ENCODE measurements at places on chromosomes 7 and 10.
A peak's percentile ranks its signal among the peaks of the same experiment; 100 is the strongest.

GRCh38 chr10:26703974-26704373 is 6.5 kb downstream of the PDSS1 start:
- peaks cover 9% of the 10 kb centered on the region for H3K36me3 ChIP-seq
- no peak overlapping the region for H3K27ac ChIP-seq
- H3K27me3 ChIP-seq: no peaks in the 10 kb centered on the region
- no peak for DNase-seq
- no peak overlapping the region for H3K4me3 ChIP-seq

DNA sequence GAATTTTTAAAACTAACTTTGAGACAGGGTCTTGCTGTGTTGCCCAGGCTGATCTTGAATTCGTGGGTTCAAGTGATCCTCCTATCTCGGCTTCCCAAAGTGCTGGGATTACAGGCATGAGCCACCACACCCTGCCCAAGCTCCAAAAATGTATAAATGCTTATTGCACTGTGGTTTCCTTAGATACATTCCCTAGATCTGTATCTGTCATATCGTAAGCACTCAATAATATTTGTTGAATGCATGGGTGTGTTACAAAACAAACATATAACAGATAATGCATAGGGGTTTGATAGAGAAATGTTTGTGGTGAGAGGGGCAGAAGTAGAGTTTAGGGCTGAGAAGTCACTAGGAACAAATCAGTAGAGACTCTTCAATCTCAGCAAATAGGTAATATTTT is 955.3 kb upstream of the C7orf33 start:
- no peak overlapping the region for H3K4me3 ChIP-seq
- H3K36me3 ChIP-seq: no peaks in the 10 kb centered on the region
- H3K27ac ChIP-seq: no peak overlapping the region

DNA sequence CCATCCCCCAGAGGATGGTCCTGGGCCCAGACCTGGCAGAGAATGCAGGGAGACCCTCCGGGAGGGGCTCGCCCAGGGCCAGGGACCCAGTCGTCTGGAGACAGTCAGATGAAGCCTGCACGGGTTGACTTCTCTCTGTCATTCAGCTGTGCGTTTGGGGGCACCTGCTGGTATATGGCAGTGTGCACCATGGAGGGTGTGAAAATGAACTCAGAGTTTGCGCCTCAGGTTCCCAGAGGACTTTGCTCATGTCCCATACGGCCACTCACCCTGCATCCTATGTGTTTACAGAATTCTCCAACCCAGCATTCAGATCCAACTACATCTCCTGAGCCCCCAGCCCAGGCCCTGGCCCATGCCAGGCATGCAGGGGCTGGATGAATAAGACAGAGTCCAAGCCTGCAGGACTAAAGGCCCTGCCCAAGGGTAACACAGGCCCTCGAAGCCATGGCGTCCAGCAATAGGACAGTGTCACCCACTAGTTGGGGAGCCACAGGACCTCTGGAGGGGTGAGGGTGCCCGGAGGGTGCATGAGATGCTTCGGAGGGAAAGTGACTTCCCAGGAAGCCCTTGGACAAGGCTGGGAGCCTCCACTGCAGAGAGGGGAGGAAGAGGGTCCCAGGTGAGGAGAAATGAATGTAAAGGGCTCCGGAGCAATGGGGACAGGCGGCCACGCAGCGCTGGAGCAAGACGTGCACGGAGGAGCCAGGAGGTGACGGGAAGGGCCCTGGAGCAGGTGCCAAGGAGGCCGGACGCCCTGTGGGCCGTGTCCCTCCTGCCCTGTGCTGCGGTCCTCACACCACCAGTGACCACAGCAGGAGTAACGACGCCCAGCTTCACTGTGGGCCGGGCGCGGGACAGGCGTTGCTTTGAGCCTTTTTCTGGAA is 36.3 kb downstream of the CALML3 start:
- no peak overlapping the region for H3K4me3 ChIP-seq
- H3K4me1 ChIP-seq: no peaks in the 10 kb centered on the region
- DNase-seq: peak; percentile 36

DNA sequence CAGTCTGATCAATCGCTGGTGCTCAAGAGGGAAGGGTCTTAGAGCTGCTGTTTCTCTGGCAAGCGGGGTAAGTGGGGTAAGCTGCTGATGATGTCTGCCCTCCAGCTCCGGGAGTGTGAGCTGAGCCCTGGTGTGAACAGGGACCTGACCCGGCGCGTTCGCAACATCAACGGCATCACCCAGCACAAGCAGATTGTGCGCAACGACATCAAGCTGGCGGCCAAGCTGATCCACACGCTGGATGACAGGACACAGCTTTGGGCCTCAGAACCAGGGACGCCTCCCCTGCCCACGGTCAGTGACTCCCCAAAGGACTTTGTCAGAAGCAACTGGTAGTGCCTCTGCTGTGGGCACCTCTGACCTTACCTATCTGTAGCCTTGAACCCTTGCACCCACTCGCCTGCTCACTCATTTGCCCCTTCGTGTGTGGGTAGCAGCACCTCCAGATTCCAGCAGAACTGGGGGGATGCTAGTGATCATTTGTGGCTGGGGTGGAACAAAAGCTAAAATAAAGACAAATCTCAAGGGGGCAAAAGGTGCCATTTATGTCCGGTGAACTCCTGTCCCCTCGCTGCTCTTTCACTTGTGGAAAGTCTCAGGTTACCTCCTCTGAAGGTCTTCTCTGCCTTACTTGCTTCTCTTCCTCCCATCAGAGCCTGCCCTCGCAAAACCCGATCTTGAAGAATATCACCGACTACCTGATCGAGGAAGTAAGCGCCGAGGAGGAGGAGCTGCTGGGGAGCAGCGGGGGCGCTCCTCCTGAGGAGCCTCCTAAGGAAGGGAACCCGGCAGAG is 3.2 kb downstream of the UFSP1 start:
- H3K27me3 ChIP-seq: peaks cover 6% of the 10 kb centered on the region
- DNase-seq: no peak
- peaks cover 37% of the 10 kb centered on the region for H3K4me1 ChIP-seq
- no peak overlapping the region for H3K4me3 ChIP-seq
- H3K27ac ChIP-seq: peak overlapping the region; percentile 60

- peak overlapping the region; percentile 94 for H3K4me3 ChIP-seq
- no peak for DNase-seq
- no peak overlapping the region for H3K27ac ChIP-seq
Observed at GRCh38 chr7:99497766-99498545, 2.1 kb downstream of the ZNF394 start.

GRCh38 chr10:34613491-34613890 is 201.6 kb downstream of the PARD3 start:
- H3K36me3 ChIP-seq: no peaks in the 10 kb centered on the region
- H3K27me3 ChIP-seq: no peaks in the 10 kb centered on the region
- no peak overlapping the region for H3K27ac ChIP-seq
- H3K4me3 ChIP-seq: no peak overlapping the region
- no peaks in the 10 kb centered on the region for H3K4me1 ChIP-seq
- DNase-seq: no peak

- peaks cover 27% of the 10 kb centered on the region for H3K4me1 ChIP-seq
- no peaks in the 10 kb centered on the region for H3K27me3 ChIP-seq
- peaks cover 88% of the 10 kb centered on the region for H3K36me3 ChIP-seq
- no peak for DNase-seq
Observed at GRCh38 chr7:100884736-100885439, 4.6 kb downstream of the UFSP1 start.

GRCh38 chr10:18214691-18215563 is 74.7 kb downstream of the CACNB2 start:
- no peaks in the 10 kb centered on the region for H3K27me3 ChIP-seq
- H3K4me1 ChIP-seq: no peaks in the 10 kb centered on the region
- H3K36me3 ChIP-seq: no peaks in the 10 kb centered on the region
- DNase-seq: no peak

GRCh38 chr10:97497572-97498075 is 598 bp downstream of the MMS19 start:
- H3K27me3 ChIP-seq: no peaks in the 10 kb centered on the region
- H3K36me3 ChIP-seq: no peaks in the 10 kb centered on the region
- peak; percentile 86 for DNase-seq
- peaks cover 57% of the 10 kb centered on the region for H3K4me1 ChIP-seq
- H3K4me3 ChIP-seq: peak overlapping the region; percentile 99

GRCh38 chr7:91949221-91950009 is 8.8 kb downstream of the AKAP9 start:
- no peaks in the 10 kb centered on the region for H3K36me3 ChIP-seq
- H3K4me3 ChIP-seq: no peak overlapping the region
- peaks cover 32% of the 10 kb centered on the region for H3K4me1 ChIP-seq
- no peaks in the 10 kb centered on the region for H3K27me3 ChIP-seq

DNA sequence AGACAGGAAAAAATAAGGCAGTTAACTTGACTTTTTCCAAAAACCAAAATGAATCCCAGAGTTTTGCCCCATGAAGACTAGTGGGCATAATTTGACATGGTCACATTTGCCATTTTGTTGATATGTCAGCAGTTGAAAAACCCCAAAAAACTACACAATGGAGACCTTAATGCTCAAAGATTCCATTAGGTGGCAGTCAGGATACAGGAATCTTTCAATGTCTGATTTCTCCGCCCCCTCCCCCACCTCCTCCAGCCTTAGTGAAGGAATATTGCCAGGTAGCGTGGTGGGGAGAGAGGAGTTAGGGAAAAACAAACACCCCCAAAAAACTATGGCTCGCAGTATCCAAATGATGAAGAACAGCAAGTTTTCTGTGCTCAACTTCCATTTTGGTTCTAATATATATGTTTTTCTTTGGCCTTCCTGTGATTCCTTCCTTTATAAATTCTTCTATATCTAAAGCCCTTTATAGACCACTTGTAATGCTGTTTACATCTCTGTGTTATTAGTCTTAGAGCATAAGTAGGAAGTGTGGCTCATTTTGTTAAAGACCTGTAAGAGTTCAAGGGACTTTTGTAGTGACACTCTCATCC is 6.7 kb upstream of the SMNDC1 start:
- H3K4me3 ChIP-seq: no peak overlapping the region
- H3K27ac ChIP-seq: no peak overlapping the region

- H3K27me3 ChIP-seq: no peaks in the 10 kb centered on the region
- H3K4me3 ChIP-seq: no peak overlapping the region
Observed at GRCh38 chr7:8192897-8193296, 69.1 kb downstream of the ICA1 start.

DNA sequence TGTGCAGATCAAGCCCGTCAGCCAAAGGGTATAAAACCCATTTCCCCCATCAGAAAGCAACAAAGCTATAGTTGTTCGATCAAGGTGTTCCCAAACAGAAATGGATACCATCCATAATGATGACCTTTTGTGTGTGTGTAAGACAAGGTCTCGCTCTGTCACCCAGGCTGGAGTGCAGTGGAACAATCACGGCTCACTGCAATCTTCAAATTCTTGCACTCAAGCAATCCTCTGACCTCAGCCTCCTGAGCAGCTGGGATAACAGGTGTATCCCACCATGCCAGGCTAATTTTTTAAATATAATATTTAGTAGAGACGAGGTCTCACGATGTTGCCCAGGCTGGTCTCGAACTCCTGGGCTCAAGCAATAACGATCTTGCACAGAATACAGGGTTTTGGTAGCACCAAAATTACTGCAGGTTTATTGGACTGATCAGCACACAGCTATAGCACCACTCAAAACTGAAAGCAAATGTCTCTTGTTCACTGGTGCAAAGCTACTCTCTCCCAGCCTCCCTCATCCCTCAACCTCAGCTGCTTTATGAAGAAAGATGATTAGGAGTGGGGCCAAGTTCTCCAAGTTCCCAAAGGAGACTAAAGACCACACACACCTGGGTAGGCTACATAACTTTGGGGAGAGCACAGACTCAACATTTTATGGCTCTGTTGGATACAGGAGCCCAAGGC is 80.5 kb downstream of the ABI1 start:
- DNase-seq: no peak
- H3K4me3 ChIP-seq: no peak overlapping the region
- H3K27me3 ChIP-seq: no peaks in the 10 kb centered on the region
- H3K27ac ChIP-seq: no peak overlapping the region
- peaks cover 33% of the 10 kb centered on the region for H3K4me1 ChIP-seq

DNA sequence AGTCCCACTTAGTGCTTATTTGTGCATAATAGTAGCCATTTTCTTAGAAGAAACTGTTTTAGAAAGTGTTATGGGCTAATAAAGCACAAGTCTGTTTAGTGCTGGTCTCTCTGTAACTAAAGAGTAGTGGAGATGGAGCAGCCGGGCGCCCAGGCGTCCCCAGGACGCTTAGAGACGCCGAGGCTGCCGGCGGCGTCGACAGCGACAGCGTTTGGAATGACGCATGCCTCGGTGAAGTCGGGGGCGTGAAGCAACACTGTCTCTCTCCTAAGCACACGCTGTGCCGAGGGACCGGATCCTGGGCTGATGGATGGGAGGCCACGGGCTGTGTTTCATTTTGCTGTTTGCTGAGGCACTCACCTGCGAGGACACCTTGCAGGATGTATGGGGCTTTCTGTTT is 588.6 kb upstream of the FOXK1 start:
- no peak for DNase-seq
- no peak overlapping the region for H3K27ac ChIP-seq
- H3K4me1 ChIP-seq: no peaks in the 10 kb centered on the region
- no peaks in the 10 kb centered on the region for H3K36me3 ChIP-seq

- H3K4me1 ChIP-seq: no peaks in the 10 kb centered on the region
- no peaks in the 10 kb centered on the region for H3K27me3 ChIP-seq
- DNase-seq: no peak
Observed at GRCh38 chr7:12221414-12221813, 10.3 kb downstream of the TMEM106B start.

- no peak overlapping the region for H3K27ac ChIP-seq
- H3K4me3 ChIP-seq: no peak overlapping the region
- no peaks in the 10 kb centered on the region for H3K36me3 ChIP-seq
- no peak for DNase-seq
Observed at GRCh38 chr10:17432723-17433122, 21.7 kb downstream of the ST8SIA6 start.

DNA sequence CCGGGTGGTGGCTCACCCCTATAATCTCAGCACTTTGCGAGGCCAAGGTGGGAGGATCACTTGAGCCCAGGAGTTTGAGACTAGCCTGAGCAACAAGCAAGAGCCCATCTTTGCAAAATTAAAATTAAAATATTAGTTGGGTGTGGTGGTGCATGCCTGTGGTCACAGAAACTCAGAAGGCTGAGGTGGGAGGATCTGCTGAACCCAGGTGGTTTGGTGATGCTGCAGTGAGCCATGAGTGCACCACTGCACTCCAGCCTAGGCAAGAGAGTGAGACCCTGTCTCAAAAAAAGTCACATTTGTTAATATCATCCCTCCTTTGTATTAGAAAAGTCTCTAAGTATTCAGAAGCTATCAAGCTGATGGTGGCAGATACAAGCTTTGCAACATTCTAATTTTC is 317.5 kb downstream of the ANKRD30A start:
- DNase-seq: no peak
- H3K4me1 ChIP-seq: no peaks in the 10 kb centered on the region
- no peaks in the 10 kb centered on the region for H3K36me3 ChIP-seq
- H3K27ac ChIP-seq: no peak overlapping the region

- no peaks in the 10 kb centered on the region for H3K4me1 ChIP-seq
- no peaks in the 10 kb centered on the region for H3K27me3 ChIP-seq
- H3K4me3 ChIP-seq: no peak overlapping the region
- no peaks in the 10 kb centered on the region for H3K36me3 ChIP-seq
Observed at GRCh38 chr10:88791924-88792323, 10.6 kb upstream of the LIPM start.

- H3K27me3 ChIP-seq: no peaks in the 10 kb centered on the region
- no peak for DNase-seq
- H3K4me3 ChIP-seq: no peak overlapping the region
- no peaks in the 10 kb centered on the region for H3K36me3 ChIP-seq
Observed at GRCh38 chr10:120732067-120732466, 119.1 kb upstream of the WDR11 start.

Measured in lower lobe of right lung (tissue), 2 donors.